ENCODE measurements at places on chromosomes 5 and 9.

DNA sequence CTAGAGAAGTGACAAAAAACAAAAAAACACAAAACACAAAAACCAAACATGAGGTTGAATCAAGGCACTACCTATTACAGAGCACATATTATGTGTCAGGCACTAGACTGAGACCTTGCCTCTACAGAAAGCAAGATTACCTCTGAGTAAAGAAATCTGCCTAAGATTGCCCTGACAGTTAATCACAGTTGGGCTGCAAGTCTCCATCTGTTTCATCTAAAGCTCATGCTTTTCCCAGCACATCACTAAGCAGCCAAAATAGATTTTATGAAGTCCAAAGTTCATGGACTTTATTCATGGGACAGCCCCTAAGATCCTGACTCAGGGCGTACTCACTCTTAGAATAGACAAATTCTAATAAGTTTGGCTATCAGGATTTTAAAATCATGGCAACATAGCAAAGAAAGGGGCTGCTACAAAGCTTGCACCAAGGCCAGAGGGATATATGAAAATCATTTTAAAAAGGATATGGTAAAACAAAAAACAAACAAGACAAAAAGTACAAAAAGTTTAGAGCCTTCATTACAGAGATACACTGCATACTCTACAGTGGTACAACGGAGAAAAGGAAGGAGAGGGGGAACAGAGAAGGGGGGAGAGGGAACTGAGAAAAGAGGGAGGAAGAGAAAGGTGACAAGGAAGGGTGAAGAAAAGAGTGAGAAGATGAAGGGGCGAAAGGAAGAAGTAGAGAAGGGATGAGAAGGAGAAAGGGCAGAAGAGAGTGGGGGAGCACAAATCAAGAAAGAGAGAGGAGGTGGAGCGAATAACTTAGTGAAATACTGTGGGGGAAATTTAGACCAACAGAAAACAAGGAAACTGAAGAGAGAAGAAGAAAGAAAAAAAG is 58.2 kb downstream of the RICTOR start:
- DNase-seq = peak; percentile 89

GRCh38 chr5:111003623-111004022 is 67.9 kb upstream of the TSLP start:
- DNase-seq = no peak

- DNase-seq = no peak
Measured at GRCh38 chr9:128208386-128208785, 5.2 kb downstream of the DNM1 start.

- DNase-seq = peak; percentile 59
Measured at GRCh38 chr9:128972956-128973355, 25.5 kb downstream of the NUP188 start.

- DNase-seq = no peak
Measured at GRCh38 chr5:108617467-108618435, 129.9 kb upstream of the FER start.

- DNase-seq = no peak
Measured at GRCh38 chr5:127963931-127964330, 119.6 kb upstream of the SLC12A2 start.

- peak; percentile 38 for DNase-seq
Measured at GRCh38 chr9:4829969-4830368, 37.2 kb downstream of the RCL1 start.

- DNase-seq = no peak
Measured at GRCh38 chr5:35516271-35516670, 101.4 kb upstream of the SPEF2 start.

DNA sequence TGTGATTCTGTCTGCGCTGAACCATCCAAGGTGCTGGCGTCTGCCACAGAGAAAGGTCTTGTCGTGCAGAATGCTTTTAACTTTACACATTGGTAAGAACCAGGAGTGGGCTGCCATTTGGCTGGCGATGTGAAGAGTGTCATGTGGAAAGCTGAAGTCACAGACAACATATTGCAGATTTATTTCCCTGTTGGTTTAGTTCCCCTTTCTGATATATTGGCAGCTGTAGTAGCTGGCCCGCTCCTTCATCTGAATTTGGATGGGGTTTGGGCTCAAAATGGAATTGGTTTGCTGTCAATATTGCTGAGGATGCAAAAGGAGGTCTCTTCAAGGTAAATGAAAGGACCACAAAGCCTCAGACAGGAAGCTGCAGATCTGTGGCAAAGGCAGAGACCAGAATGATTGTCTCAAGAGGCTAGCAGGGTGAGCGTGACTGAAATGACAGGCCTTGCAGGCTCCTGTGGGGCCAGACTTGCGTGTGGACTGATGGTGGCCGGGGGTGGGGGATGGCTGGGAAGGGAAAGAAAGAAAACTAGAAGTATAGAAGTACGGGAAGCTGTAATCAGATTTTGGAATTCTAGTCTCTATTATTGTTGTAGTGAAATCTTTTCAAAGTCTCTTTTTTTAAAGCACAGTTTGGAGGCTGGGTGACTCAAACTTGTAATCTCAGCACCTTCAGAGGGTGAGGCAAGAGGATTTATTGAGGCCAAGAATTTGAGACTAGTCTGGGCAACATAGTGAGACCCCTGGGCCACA is 25.1 kb upstream of the CD180 start:
- no peak for DNase-seq

- DNase-seq = peak; percentile 87
Measured at GRCh38 chr5:38780945-38781344, 64.9 kb upstream of the OSMR start.

GRCh38 chr5:150301170-150301505 is 1.6 kb downstream of the ARSI start:
- DNase-seq = peak; percentile 66

DNA sequence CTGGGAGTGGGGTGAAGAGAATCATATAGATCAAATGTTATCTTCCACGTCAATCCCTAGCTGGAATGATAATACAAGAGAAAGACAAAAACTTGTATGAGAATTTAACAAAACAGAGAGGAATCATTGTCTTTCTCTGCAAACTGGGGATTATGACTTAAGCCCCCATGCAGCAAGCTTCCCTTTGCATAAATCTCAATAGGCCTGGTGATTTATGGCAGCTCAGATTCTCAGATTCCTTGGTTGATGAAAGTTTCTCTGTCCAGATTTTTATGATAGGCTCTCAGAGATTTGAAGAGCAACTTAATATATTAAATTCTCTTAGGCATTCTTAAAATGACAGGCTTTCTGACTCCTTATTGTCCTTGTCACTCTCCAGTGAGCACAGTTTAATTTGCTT is 56.0 kb downstream of the RASGRF2 start:
- no peak for DNase-seq

DNA sequence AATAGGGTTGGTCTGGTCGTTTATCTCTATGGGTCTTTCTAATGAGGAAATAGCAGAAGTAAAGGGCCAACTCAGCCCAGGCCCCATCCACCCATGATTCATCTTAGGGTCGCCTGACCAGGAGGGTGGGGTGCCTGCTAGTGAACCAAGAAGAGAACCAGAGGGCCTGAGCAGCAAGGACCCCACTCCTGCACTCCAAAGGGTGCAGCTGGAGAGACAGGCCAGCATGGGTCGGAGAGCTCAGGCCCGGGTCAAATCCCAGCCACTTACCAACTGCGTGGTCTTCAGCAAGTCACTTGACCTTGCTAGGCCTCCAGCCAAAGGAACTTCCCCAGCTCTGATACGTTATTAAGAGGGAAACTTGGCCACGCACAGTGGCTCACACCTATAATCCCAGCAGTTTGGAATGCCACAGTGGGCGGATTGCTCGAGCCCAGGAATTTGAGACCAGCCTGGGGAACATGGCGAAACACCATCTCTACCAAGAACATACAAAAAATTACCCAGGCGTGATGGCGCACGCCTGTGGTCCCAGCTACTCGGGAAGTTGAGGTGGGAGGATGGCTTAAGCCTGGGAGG is 4.3 kb downstream of the BBLN start:
- no peak for DNase-seq

- no peak for DNase-seq
Measured at GRCh38 chr9:13171261-13171660, 108.2 kb downstream of the MPDZ start.

- no peak for DNase-seq
Measured at GRCh38 chr9:12271421-12271891, 421.7 kb upstream of the TYRP1 start.

- no peak for DNase-seq
Measured at GRCh38 chr9:2618289-2618688, 3.3 kb upstream of the VLDLR start.

- DNase-seq = peak; percentile 47
Measured at GRCh38 chr5:93279296-93279963, 301.6 kb downstream of the NR2F1-AS1 start.

GRCh38 chr9:26371236-26371635 is 521.4 kb downstream of the CAAP1 start:
- no peak for DNase-seq

GRCh38 chr9:112664531-112664930 is 53.4 kb downstream of the INIP start:
- DNase-seq = no peak

DNA sequence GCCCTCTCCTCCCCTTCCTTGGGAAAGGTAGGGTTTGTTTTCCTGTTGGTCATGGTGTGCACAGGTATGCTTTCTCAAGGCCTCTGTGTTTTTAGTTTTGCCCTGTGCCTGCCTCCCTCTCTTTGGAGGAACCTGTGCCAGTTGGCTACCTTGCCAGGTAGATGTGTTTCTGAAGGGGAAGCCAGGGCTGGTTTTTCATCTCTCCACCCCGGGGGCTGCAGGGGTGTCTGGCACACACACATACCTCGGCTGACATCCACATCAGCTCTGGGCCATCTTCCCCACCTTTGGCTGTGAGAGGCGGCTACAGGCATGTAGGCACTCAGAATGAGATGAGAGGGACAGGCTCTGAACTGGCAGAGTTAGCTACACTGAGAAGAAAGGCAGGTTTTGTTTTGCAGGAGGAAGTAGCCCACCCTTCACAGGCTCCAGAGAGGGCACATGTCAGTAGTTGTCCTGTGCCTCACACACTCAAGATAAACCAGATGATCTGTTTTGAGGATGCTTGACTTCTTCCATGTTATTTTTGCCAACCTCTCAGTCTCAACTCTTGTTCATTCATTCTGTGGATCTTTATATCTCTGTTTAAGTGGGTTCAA is 9.7 kb downstream of the RGMB start:
- no peak for DNase-seq

All from fibroblast of skin of right quadriceps (primary cell).